Stomach (tissue), 19 donors: ENCODE measurements at places on chromosomes 2 and 18. TPM values are rescaled to one million over a fixed set of nuclear protein-coding genes. Genes with fewer than 3 reads are reported as not detected.

Gene OSBPL6
- 1.5 TPM for total RNA-seq

Gene KIAA2012
- not detected for total RNA-seq

Gene RSAD2
- total RNA-seq, result not detected

Gene ICA1L
- total RNA-seq, result 36.7 TPM

Gene SAP130
- 42.0 TPM for total RNA-seq

Gene TUBA3E
- not detected for total RNA-seq

Gene SIX2
- total RNA-seq, result 6.2 TPM

Gene CNNM3
- 6.2 TPM for total RNA-seq

Gene IKZF2
- total RNA-seq, result 5.2 TPM

Gene MEP1B
- total RNA-seq, result 1.1 TPM

Gene PARD3B
- 42.6 TPM for total RNA-seq

Gene MAL
- total RNA-seq, result 95.5 TPM

Gene MARCO
- not detected for total RNA-seq

Gene POMC
- total RNA-seq, result 4.6 TPM

Gene PPP1R7
- total RNA-seq, result 22.8 TPM

- no peaks in the 10 kb centered on the region for H3K4me1 ChIP-seq
- no peaks in the 10 kb centered on the region for H3K27me3 ChIP-seq
- no peaks in the 10 kb centered on the region for H3K36me3 ChIP-seq
- DNase-seq, result no peak
- no peak overlapping the region for H3K27ac ChIP-seq
- no peak overlapping the region for H3K4me3 ChIP-seq
Observed at GRCh38 chr2:10204326-10205161, 82.0 kb downstream of the RRM2 start.

DNA sequence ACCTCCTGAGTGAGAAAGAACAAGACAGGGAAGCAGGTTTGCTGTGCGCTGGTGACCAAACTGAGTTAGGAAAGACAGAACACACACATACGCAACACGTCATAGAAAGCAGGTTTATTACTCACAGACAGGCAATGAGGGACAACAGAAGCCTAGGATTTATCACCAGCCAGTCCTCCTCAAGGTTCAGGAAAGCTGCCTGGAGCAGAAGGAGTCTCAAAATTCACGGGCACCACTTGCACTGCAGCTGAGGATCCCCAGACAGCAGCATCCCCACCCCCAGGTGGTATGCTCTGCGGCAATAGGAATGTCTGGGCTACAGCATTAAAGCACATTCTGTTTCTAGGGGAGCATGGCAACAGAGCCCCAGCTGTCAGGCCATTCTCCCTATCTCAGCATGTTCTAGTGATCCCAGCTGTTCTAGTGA, 284.4 kb upstream of the RGPD4 start:
- H3K27ac ChIP-seq, result no peak overlapping the region
- no peaks in the 10 kb centered on the region for H3K27me3 ChIP-seq
- no peaks in the 10 kb centered on the region for H3K36me3 ChIP-seq
- no peaks in the 10 kb centered on the region for H3K4me1 ChIP-seq
- H3K4me3 ChIP-seq, result no peak overlapping the region

- DNase-seq, result no peak
- no peak overlapping the region for H3K4me3 ChIP-seq
- no peaks in the 10 kb centered on the region for H3K36me3 ChIP-seq
Observed at GRCh38 chr2:215503381-215503780, 67.5 kb upstream of the FN1 start.

- H3K27me3 ChIP-seq, result peaks cover 6% of the 10 kb centered on the region
- no peaks in the 10 kb centered on the region for H3K36me3 ChIP-seq
- no peak overlapping the region for H3K4me3 ChIP-seq
- no peaks in the 10 kb centered on the region for H3K4me1 ChIP-seq
- no peak overlapping the region for H3K27ac ChIP-seq
- DNase-seq, result no peak
Observed at GRCh38 chr2:70607121-70607561, 53.5 kb upstream of the TGFA start.

DNA sequence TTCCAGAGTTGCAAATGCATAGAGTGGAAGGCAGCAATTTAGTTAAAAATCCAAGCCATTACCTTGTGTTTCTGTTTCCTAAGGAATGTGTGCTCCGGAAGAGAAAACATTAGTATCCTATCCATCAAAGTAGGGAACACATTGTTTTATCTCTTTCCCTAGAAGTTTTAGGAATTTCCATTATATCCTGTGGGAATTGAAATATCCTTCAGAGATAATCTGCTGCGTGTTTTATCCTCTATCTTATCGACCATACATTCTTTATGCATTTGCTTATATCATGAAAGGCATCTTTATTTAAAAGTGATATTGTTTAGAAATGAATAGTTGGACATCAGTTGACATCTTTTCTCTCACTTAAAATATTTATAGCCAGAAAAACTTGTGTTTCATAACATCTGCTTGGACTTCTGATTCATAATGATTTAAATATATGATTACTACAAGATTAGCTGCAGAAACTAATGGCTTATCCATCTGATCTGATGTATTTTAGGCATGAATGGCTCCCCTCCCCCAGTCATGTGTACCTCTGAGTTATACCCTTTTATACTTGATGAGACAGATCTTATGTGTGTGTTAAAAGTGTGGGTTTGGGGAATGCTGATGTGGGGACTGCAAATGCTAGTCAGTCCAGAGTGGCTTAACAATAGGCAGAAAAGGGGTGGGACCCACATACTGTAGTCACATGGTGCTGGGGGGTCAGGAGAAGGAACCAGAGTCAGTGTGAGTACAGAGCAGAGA, 136.2 kb upstream of the ARHGAP28 start:
- no peak overlapping the region for H3K4me3 ChIP-seq
- no peaks in the 10 kb centered on the region for H3K36me3 ChIP-seq

DNA sequence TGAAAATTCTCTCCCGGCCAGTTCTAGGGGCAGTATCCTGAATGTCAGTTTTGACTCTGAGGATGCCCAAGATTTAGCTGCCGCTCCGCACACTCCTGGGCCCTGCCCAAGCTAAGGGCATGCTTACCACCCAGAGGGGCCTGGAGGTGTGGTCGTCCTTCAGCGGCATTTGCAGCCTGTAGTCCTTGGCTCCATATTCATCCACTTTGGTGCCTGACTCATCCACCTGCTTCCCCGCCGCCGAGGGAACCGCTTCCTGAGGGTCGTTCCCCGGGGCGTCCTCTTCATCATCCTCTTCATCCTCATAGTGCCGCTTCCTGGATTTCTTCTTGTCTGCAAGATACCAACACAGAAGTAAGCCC, 577 bp downstream of the ERCC3 start:
- peaks cover 13% of the 10 kb centered on the region for H3K4me1 ChIP-seq
- DNase-seq, result no peak
- peak overlapping the region; percentile 83 for H3K27ac ChIP-seq
- peak overlapping the region; percentile 94 for H3K4me3 ChIP-seq

GRCh38 chr18:48868468-48869466, 82.0 kb downstream of the SMAD7 start:
- no peaks in the 10 kb centered on the region for H3K27me3 ChIP-seq
- peak; percentile 37 for DNase-seq
- peak overlapping the region; percentile 18 for H3K27ac ChIP-seq

- no peak overlapping the region for H3K4me3 ChIP-seq
- H3K4me1 ChIP-seq, result peaks cover 14% of the 10 kb centered on the region
- no peaks in the 10 kb centered on the region for H3K36me3 ChIP-seq
- H3K27me3 ChIP-seq, result no peaks in the 10 kb centered on the region
Observed at GRCh38 chr2:40097691-40098385, 318.8 kb upstream of the THUMPD2 start.

DNA sequence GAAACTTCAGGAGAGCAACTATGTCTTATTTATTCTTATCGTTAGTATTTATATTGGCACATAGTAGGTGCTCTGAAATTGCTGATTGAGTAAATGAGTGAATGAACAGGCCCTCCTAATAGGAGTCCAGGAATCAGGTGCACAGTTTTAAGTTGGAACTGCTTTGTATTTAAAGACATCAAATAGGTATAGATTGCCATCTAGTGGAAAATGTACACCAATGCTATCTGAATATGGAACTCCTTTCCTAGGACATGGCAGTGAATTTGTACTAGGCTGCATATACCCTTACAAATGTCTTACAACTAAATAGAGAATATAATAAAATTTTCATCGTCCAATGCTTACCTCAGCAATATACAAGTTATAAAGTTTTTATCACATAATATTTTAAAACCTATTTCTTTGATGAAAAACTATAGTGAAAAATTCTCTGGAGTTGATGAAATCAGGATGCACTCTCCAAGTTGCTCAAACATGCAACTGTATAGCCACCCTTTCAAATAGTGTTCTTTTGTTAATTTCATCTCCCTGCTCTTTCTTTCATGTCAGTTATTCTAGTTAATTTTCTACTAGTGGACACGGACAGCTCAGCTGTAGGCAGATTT, 318.9 kb upstream of the SYT4 start:
- H3K4me3 ChIP-seq, result no peak overlapping the region
- no peak overlapping the region for H3K27ac ChIP-seq
- H3K27me3 ChIP-seq, result no peaks in the 10 kb centered on the region
- H3K36me3 ChIP-seq, result no peaks in the 10 kb centered on the region
- DNase-seq, result no peak

GRCh38 chr2:132715386-132716351, 45.7 kb upstream of the LYPD1 start:
- DNase-seq, result no peak
- H3K27ac ChIP-seq, result no peak overlapping the region
- no peak overlapping the region for H3K4me3 ChIP-seq
- no peaks in the 10 kb centered on the region for H3K27me3 ChIP-seq

- no peaks in the 10 kb centered on the region for H3K27me3 ChIP-seq
- no peaks in the 10 kb centered on the region for H3K4me1 ChIP-seq
- DNase-seq, result no peak
- H3K4me3 ChIP-seq, result no peak overlapping the region
Observed at GRCh38 chr2:216245391-216245975, 126.8 kb downstream of the MARCHF4 start.

- peaks cover 25% of the 10 kb centered on the region for H3K36me3 ChIP-seq
- H3K4me1 ChIP-seq, result no peaks in the 10 kb centered on the region
- H3K4me3 ChIP-seq, result no peak overlapping the region
- no peaks in the 10 kb centered on the region for H3K27me3 ChIP-seq
- no peak overlapping the region for H3K27ac ChIP-seq
Observed at GRCh38 chr2:15222856-15223255, 338.3 kb downstream of the NBAS start.

GRCh38 chr2:19321946-19322345, 36.5 kb downstream of the OSR1 start:
- H3K4me1 ChIP-seq, result no peaks in the 10 kb centered on the region
- no peak overlapping the region for H3K4me3 ChIP-seq
- DNase-seq, result no peak
- H3K27ac ChIP-seq, result no peak overlapping the region

GRCh38 chr2:54952425-54952824, 97.8 kb downstream of the RTN4 start:
- H3K27me3 ChIP-seq, result no peaks in the 10 kb centered on the region
- H3K27ac ChIP-seq, result no peak overlapping the region
- DNase-seq, result no peak
- no peaks in the 10 kb centered on the region for H3K36me3 ChIP-seq

GRCh38 chr2:190446750-190447516, 38.8 kb downstream of the MFSD6 start:
- DNase-seq, result no peak
- H3K4me1 ChIP-seq, result peaks cover 62% of the 10 kb centered on the region
- H3K27me3 ChIP-seq, result no peaks in the 10 kb centered on the region
- no peaks in the 10 kb centered on the region for H3K36me3 ChIP-seq
- H3K4me3 ChIP-seq, result no peak overlapping the region
